CD4-positive, alpha-beta T cell treated with Interleukin-17A for 4 hours (primary cell): ENCODE measurements at places on chromosomes 2 and 18.

DNA sequence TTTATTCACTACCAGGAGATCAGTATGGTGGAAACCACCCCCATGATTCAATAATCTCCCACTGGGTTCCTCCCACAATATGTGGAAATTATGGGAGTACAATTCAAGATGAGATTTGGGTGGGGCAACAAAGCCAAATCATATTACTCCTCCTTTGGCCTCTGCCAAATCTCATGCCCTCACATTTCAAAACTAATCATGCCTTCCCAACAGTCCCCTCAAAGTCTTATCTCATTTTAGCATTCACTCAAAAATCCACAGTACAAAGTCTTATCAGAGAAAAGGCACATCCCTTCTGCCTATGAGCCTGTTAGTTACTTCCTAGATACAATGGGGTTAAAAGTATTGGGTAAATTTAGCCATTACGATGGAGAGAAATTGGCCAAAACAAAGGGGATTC, 989.5 kb upstream of the CNTNAP5 start:
- no peak for DNase-seq

GRCh38 chr2:197606180-197606579, 69.2 kb downstream of the RFTN2 start:
- no peak for DNase-seq

DNA sequence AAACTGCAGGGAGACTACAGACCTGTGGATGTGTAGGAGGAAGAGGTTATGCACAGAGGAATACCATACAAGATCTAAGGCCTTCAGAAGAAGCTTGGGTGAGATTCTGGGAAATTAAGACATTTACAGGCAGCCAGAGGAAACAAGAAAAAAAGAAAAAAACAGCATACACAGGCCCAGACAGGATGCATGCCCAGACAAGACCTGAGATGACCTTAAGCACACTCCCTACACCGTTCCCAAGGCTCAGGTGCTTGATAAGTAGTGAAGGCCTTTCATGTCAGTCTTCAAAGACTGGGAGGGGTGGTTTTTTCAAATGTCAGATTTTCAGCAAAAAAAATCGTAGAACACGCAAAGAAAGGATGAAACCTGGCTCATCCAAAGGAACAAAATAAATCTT, 83.0 kb downstream of the CCDC138 start:
- DNase-seq: no peak

GRCh38 chr2:180319586-180320405, 312.7 kb upstream of the CWC22 start:
- no peak for DNase-seq
